Upper lobe of right lung (tissue), 1 donor: ENCODE measurements at places on chromosomes 13 and 19.

DNA sequence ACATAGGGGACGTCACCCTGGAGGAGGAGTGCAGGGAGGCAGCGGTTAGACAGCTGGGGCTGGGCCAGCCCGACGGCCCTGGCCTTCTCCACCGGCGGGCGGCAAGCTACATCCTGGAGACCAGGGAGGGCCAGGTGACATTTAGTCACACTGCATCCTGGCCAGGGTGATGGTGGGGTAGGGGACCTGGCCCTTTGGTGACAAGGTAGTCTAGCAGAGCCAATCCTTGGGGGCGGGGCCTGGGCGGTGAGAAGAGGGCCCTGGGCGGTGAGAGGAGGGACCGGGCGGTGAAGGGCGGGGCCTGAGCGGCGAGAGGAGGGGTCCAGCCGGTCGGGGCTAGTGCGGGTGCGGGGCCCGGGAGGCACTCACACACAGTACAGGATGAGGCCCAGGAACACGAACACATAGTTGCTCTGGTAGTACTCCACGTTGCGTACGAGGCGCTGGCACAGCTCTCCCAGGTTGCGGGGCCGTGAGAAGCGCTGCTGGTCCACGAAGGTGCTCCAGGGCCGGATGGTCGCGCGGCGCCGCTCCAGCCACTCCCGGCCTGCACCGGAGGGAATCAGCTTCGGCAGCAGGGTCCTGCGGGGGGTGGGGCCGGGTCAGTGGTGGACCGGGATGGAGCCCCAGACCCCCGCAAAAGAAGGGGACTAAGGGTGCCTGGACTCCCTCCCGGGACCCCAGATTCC lies 610 bp downstream of the RABAC1 start:
- H3K4me3 ChIP-seq, result peak overlapping the region; percentile 98
- peak; percentile 96 for DNase-seq
- no peaks in the 10 kb centered on the region for H3K27me3 ChIP-seq
- peaks cover 13% of the 10 kb centered on the region for H3K4me1 ChIP-seq

- no peak for DNase-seq
- H3K27me3 ChIP-seq, result no peaks in the 10 kb centered on the region
- no peak overlapping the region for H3K27ac ChIP-seq
- H3K4me3 ChIP-seq, result no peak overlapping the region
- peaks cover 44% of the 10 kb centered on the region for H3K36me3 ChIP-seq
Observed at GRCh38 chr13:21511849-21512248, 52.7 kb upstream of the ZDHHC20 start.

DNA sequence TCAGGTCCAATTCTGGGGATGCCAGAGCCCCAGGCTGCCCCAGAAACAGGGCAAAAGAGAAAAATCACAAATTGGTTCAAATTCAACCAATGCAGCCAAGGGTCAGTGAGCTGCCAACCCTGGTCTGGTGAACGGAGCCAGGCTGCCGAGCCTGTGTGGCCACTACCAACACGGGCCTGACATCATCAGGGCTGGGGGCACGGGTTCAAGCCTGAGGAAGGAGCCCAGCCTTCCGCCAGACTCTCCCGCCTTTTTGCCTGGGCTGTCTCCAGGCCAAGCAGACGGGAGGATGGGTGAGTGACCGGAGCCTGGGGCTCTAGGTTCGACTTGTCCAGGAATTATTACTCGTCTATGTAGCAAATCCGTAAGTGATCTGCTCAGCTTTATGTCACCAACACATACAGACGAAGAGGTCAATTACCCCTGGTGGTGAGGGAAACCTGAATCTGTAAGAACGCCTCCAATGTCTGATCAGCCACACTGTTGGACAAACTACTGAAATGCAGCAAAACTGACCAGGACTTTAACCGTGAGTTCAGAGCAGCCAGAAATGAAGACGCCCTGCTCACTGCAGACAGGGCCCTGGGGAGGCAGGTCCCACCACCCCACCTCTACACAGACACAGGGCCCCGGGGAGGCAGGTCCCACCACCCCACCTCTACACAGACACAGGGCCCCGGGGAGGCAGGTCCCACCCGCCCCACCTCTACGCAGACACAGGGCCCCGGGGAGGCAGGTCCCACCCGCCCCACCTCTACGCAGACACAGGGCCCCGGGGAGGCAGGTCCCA lies 31.8 kb downstream of the RAB20 start:
- H3K36me3 ChIP-seq, result no peaks in the 10 kb centered on the region
- no peak for DNase-seq
- no peak overlapping the region for H3K4me3 ChIP-seq

DNA sequence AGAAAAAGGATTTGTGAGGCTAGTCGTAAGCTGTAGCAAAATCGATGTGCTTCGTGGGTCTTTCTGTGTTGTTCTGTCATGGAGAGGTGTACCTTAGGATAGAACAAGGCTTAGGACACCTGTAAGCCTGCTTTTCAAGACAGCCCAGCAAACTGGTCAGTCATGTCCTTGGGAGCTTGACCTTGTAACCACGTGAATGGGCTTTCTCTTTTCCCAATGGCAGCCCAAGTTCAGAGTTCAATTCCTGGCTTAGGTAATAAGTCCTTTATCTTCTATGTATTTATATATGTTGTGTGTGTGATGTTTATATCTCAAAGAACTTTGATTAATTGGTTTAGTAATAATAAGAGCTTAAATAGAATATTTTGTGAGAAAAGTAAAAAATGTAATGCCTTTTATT lies 112.9 kb downstream of the TNFRSF19 start:
- DNase-seq, result no peak
- no peak overlapping the region for H3K4me3 ChIP-seq
- peaks cover 8% of the 10 kb centered on the region for H3K4me1 ChIP-seq
- H3K27ac ChIP-seq, result no peak overlapping the region
- H3K27me3 ChIP-seq, result no peaks in the 10 kb centered on the region

GRCh38 chr13:64078025-64078424 lies 2662.4 kb upstream of the PCDH20 start:
- no peaks in the 10 kb centered on the region for H3K27me3 ChIP-seq
- no peaks in the 10 kb centered on the region for H3K36me3 ChIP-seq
- DNase-seq, result no peak
- H3K4me1 ChIP-seq, result no peaks in the 10 kb centered on the region

- no peaks in the 10 kb centered on the region for H3K4me1 ChIP-seq
- H3K4me3 ChIP-seq, result no peak overlapping the region
- H3K27me3 ChIP-seq, result no peaks in the 10 kb centered on the region
- DNase-seq, result no peak
Observed at GRCh38 chr13:93967286-93967685, 512.2 kb downstream of the DCT start.

DNA sequence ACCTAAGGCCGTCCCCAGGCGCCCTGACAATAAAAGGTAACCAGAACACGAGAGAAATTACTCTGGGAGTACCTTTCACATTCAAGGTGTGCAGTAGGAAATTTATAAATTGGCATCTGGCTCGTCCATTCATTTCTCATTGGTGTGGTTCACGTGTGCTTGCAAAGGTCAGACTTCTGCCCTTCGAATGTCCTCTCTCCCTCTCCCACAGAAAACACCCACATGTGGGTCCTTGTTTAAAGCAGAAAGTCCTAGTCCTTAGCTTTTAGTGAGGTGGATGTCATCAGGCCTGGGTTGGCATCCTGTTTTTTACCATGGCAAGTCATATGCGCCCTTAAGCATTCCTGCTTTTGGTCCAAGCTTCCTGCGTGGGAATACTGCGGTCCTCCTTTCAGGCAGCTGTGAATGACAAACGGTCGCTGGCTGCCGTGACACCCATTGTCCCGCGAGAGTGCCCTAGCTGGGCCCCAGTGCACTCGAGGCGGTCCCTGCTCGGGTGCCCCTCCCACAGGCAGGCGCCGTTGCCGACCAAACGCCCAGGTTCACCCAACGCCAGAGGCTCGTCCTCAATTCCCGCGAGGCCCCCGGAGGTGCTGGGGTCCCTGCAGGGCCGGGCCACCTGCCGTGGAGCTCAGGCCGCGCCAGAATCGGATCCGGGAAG lies at the start of gene NUDT19:
TSS of gene NUDT19 (plus strand) at position 531 of the 661 bp plus-strand sequence. CDS start 140 bp downstream, outside the sequence.
- H3K27ac ChIP-seq, result peak within 1 kb of the TSS; percentile 88
- no peaks in the 10 kb centered on the region for H3K27me3 ChIP-seq
- no peaks in the 10 kb centered on the region for H3K36me3 ChIP-seq

DNA sequence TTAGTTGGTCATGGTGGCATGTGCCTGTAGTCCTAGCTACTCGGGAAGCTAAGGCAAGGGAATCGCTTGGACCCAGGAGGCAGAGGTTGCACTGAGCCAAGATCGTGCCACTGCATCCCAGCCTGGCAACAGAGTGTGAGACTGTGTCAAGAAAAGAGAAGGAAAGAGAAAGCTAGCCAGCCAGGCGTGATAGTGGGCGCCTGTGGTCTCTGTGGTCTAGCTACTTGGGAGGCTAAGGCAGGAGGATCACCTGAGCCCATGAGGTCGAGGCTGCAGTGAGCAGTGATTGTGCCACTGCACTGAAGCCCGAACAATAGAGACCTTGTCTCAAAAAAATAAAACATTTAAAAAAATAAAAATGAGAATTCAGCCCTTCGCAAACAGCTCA lies 33.3 kb downstream of the TIMM13 start:
- H3K4me3 ChIP-seq, result no peak overlapping the region
- H3K27ac ChIP-seq, result no peak overlapping the region
- H3K4me1 ChIP-seq, result no peaks in the 10 kb centered on the region
- no peaks in the 10 kb centered on the region for H3K36me3 ChIP-seq
- no peak for DNase-seq

DNA sequence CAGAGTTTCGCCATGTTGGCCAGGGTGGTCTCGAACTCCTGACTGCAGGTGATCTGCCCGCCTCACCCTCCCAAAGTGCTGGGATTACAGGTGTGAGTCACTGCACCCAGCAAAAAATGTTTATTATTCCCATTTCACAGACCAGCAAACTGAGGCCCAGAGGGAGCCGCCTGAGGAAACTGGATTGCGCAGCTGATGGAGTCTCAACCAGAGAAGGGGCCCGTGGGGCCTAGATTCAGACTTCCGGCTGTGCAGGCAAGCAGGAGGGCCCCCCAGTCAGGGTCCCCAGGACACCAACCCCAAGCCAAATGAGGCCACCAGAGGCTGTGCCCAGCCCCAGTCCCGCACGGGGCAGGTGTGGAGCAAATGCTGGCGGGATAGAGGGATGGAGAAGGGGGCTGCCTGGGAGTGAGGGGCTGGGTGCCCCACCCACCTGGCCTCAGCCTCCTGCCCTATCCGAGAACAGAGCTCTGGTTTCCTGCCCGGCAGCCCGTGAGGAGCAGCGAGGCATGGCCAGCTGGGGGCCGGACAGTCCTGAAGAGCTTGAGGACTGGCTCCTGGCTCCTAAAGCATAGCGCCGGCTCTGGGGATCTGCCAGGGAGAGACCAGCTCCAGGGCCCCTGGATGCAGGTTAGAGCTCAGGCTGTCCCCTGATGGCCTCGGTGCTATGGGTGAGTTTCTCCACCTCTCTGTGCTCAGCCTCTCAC lies 22.0 kb downstream of the MISP start:
- no peaks in the 10 kb centered on the region for H3K4me1 ChIP-seq
- H3K4me3 ChIP-seq, result no peak overlapping the region
- DNase-seq, result no peak
- no peaks in the 10 kb centered on the region for H3K36me3 ChIP-seq

- H3K36me3 ChIP-seq, result no peaks in the 10 kb centered on the region
- no peak for DNase-seq
- no peak overlapping the region for H3K27ac ChIP-seq
- no peak overlapping the region for H3K4me3 ChIP-seq
- no peaks in the 10 kb centered on the region for H3K27me3 ChIP-seq
- no peaks in the 10 kb centered on the region for H3K4me1 ChIP-seq
Observed at GRCh38 chr13:74732736-74733385, 598.7 kb upstream of the KLF12 start.

GRCh38 chr19:48249502-48250014 lies 6.2 kb downstream of the CARD8 start:
- peak overlapping the region; percentile 91 for H3K27ac ChIP-seq
- peak; percentile 76 for DNase-seq
- no peaks in the 10 kb centered on the region for H3K27me3 ChIP-seq
- peak overlapping the region; percentile 52 for H3K4me3 ChIP-seq

GRCh38 chr13:79995334-79995733 lies 345.6 kb downstream of the SPRY2 start:
- no peak for DNase-seq
- no peaks in the 10 kb centered on the region for H3K4me1 ChIP-seq
- H3K36me3 ChIP-seq, result no peaks in the 10 kb centered on the region
- no peak overlapping the region for H3K4me3 ChIP-seq

DNA sequence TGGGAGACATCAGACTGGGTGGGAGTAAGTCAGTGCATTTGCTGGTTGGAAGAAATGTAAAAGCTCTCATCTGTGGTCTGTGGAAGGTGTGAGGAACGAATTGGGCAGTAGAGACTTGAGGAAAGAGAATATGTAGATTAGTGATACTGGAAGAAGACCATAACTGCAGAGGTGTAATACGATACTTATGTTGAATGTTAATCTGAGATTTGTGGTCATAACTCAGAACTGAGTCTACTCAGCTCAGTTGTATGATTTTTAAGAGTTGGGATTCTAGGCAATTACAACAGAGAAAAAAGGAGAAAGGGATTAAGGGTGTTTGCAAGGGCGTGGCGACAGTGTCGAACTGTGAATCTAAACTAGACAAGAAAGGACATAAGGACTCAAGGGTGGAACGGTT lies 3.2 kb upstream of the IL17D start:
- H3K27me3 ChIP-seq, result no peaks in the 10 kb centered on the region
- no peaks in the 10 kb centered on the region for H3K36me3 ChIP-seq
- H3K4me1 ChIP-seq, result peaks cover 11% of the 10 kb centered on the region

- no peaks in the 10 kb centered on the region for H3K36me3 ChIP-seq
- H3K27ac ChIP-seq, result no peak overlapping the region
- no peak for DNase-seq
- no peak overlapping the region for H3K4me3 ChIP-seq
- no peaks in the 10 kb centered on the region for H3K4me1 ChIP-seq
- no peaks in the 10 kb centered on the region for H3K27me3 ChIP-seq
Observed at GRCh38 chr13:32811297-32811800, 204.9 kb upstream of the KL start.

DNA sequence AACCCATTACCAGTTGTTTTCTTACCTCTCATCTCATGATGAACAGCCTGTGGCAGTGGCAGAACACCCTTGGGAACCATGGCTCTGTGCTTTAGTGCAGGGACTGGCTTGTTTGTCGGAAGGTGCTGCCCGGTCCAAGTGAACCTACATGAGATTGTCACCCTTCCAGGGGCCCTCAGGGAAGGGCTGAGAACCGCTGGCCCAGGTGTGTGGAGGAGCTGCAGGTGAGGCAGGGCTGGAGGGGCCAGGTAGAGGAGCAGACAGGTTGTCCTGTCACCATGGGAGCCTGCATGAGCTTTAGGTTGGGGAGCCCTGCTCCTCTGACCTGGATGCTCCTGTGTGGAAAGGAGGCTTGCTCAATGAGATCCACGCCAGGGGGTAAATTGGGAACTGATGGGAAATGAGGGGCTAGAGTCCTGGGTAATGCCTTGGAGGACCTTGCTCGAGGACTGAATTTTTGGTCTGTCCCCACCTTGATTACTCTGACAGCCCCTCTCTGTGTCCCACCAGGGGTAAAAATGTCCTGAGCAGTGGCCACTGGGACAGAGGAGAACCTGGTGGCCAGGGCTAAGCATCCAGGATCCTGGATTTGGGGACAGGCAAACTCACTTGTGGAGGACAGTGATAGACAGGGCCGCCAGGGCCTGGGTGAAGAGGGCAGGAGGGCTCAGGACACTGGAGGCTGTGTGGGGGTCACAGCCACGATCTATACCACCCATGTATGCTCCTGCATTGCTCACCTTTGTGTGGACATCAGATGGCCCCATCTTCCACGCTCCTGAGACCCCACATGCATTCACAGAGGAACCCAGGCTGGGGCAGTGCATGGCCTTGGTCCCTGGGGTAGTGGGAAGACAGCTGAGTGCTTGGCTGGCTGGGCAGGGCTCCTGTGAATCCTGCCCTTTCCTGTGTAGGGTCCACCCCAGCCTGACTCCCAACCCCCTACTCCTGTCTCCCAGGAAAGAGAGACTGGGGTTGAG lies 24.1 kb upstream of the CEACAM1 start:
- H3K36me3 ChIP-seq, result no peaks in the 10 kb centered on the region
- H3K4me3 ChIP-seq, result no peak overlapping the region
- H3K27me3 ChIP-seq, result no peaks in the 10 kb centered on the region
- H3K4me1 ChIP-seq, result no peaks in the 10 kb centered on the region
- no peak for DNase-seq
